Iris pigment epithelial cell (primary cell): ENCODE measurements at places on chromosomes 13 and 19.
A peak's percentile ranks its signal among the peaks of the same experiment; 100 is the strongest.

GRCh38 chr19:40923934-40924391, 41.9 kb upstream of the CYP2A7 start:
- DNase-seq: no peak

DNA sequence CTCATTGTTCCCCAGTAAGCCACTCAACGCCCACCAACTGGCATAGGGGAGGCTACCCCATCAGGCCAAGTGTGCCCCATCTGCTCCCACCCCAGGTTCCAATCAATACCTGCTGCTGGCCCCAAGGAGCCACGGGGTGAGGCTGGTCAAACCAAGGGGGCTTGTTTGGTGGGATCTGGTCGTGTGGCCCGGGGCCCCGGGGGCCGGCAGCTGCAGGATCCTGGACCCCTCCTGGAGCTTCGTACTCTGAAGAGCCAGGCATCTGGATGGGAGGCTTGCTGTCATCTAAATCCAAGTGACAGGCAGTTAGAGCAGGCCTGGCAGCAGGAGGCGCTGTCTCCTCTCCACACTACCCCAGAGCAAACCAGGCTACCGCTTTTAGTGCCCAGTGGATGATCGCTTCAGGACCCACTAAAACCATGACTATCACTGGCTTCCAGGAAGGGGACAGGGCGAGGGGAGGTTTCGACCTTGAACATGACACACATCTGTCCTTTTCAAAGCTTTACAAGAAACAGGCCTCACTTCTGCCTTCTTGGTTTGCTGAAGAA, 14.2 kb downstream of the CHERP start:
- DNase-seq: peak; percentile 23

DNA sequence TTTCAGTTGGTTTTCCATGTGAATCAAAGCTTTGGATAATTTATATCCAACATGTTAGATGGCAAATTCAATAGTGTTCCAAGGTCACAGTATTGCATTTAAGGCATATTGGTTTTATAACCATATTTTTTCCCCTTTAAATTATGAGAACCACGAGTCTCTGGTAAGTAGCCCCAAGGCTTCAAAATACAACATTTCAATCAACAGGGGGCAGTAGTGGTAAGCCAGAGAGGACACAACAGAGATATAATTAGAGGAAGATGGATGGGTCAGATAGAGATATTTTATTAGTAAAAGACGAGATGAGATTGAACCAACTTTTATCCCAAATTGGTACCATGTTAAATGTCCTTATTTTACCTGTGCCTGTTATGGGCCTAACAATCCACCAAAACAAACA, 53.1 kb downstream of the KL start:
- peak; percentile 27 for DNase-seq

DNA sequence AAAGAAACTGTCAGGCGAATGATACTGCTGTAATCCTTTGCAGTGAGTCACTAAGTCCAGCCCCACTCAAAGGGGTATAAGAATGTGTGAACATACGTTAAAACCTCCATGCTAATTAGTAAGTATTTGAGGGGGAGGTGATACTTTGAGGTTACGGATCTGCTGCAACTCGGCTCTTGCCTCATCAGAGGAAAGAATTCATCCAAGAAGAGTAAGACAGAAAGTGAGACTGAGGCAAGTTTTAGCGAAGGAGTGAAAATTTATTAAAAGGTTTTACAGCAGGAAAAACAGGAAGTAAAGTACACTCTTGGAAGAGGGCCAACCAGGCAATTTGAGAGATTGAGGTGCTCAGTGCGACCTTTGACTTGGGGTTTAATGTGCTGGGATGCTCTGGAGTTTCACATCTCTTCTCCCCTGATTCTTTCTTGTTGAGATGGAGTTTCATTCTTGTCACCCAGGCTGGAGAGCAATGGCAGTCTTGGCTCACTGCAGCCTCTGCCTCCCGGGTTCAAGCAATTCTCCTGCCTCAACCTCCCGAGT, 9.8 kb downstream of the CLEC4M start:
- DNase-seq: peak; percentile 42

DNA sequence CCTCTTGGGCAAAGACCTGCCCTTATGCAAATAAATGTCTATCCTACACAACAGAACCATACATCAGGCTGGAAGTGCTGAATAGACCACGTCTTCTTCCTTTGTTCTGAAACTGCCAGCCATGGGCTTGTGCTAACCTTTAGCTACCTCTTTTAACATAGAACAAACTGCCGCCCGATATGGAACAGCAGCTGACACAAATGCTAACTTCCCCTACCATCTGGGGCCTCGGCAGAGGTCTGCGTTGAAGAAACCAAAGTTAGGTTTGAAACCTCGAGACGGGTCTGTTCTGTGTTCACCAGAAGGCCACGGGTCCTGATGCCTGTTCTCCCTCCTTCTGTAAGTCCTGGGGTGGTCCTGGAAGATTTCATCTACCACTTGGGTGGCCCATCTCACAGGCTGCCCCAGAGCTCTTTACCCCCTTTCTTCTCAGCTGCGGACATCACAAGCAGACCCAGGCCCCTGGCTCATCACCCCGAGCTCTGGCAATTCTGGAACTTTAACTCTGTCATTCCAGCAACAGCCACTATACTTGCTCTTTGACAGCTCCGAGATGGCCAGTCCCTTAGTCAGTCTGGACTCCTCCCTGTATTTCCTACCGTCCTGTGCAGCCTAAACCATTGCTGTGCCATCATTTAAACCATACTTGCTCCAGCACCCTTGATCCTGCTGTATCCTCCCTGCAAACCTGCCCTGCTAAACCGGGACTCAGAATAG, 146.7 kb downstream of the USP12 start:
- DNase-seq: no peak

DNA sequence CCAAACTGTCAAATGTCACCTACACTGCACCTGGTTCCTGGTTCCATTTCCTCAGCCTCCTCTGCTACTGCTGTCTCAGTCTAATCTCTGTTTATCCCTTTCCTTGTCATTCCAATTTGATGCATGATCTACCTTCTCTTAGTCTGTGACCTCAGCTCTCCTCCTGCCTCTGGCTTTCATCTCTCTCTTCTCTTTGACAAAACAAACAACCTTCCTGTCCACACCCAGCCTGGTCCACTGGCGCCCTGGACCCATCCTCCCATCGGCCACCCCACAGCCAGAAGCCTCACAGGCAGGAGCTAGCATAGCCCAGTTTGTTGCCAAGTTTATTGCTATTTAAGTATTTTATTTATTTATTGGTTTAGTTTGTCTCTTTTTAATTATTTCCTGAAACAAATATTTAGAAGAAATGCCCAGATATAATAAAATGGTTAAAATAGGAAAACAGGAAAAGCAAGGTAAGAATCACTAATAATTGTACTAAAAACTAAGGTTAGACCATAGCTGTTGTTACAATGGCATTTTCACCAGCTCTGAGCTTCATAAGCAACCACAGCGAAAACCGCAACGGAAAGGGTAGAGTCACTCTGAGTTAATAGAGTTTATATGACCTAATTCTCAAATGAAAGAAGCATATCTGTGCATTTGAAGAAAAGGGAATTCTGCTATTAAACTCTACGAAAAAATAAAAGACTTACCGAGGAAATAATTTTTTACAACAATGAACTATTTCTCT, 68.6 kb downstream of the EFNB2 start:
- DNase-seq: peak; percentile 76

GRCh38 chr13:23175920-23176319, 4.9 kb upstream of the SGCG start:
- DNase-seq: no peak

- no peak for DNase-seq
Observed at GRCh38 chr13:25587326-25587980, 215.7 kb downstream of the ATP8A2 start.

GRCh38 chr13:114008964-114009589, 35.2 kb upstream of the C13orf46 start:
- no peak for DNase-seq

- DNase-seq: no peak
Observed at GRCh38 chr13:85031771-85032170, 767.4 kb downstream of the SLITRK6 start.

GRCh38 chr13:103614761-103615160, 548.5 kb upstream of the SLC10A2 start:
- no peak for DNase-seq

GRCh38 chr19:4064496-4065260, 2.0 kb downstream of the ZBTB7A start:
- no peak for DNase-seq

- DNase-seq: no peak
Observed at GRCh38 chr13:97101912-97102708, 107.8 kb upstream of the OXGR1 start.
